ENCODE measurements at places on chromosomes 4 and X. TPM values are rescaled to one million over a fixed set of nuclear protein-coding genes. Genes with fewer than 3 reads are reported as not detected.

DNA sequence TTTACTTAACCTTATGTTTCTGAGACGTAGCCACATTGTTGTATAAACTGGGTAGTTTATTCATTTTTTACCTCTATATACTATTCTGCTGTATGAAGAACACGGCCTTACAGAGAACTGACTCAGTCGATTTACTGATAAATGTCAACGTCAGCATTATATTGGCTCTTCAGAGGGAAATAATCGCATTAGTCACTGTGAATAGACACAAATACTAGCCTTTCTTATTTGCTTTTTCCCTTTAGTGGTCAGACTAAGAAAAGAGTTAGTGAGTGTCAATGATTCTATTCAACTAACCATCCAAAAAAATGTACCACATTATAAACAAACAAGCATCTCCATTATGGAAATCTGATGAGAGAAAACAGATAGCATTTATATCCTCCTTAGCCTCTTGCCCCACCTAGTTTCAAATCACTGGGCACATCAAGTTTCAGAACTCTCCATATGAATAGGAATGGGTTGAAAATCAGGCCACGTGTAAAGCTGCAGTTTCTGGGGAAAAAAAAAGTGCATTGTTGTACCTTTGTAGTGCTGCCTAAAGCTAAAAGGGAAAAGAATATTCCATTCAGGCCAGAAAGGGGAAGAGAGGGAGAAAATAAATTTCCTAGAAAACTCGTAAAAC is 146.7 kb upstream of the VCX3A start:
- no peak overlapping the region for H3K27ac ChIP-seq
- no peaks in the 10 kb centered on the region for H3K27me3 ChIP-seq
- no peak overlapping the region for H3K4me3 ChIP-seq
- no peaks in the 10 kb centered on the region for H3K4me1 ChIP-seq
- H3K36me3 ChIP-seq = no peaks in the 10 kb centered on the region

DNA sequence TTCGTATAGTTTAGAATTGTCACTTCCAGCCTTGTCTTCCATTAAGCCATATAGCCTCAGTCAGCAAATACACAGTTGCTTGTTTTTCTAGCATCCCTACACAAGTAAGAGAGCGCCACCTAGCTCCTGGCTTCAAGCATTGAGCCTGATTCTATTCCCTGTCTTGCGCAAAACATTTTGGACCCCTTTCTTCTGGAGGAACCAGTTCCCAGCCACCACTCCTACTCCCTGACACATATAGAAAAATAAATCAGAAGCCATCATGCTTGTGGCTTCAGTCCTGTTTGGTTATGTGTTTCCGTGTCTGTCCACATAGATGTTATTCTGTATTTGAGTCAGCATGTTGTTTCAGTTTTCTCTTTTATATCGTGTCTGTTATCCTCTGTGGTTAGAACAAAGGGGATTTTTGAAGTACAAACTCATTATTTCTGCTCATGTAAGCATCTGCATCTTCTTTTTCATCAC is 59.9 kb downstream of the GK start:
- H3K36me3 ChIP-seq = no peaks in the 10 kb centered on the region
- H3K27me3 ChIP-seq = no peaks in the 10 kb centered on the region
- no peak overlapping the region for H3K27ac ChIP-seq

DNA sequence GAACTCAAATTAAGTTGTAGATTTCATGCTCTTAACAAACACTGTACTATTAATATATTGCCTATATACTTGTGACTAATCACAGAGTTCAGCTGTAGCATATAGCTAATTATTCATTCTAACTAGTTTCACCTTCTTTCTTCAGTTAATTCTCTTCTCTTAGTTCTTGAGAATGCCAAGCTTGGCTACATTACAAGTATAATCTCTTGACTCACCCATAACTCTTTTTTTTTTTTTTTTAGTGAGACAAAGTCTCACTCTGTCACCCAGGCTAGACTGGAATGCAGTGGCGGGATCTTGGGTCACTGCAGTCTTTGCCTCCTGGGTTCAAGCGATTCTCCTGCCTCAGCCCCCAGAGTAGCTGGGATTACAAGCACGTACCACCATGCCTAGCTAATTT is 5.4 kb downstream of the KLHL5 start:
- no peak for DNase-seq
- no peak overlapping the region for H3K4me3 ChIP-seq
- H3K36me3 ChIP-seq = no peaks in the 10 kb centered on the region
- H3K4me1 ChIP-seq = peaks cover 7% of the 10 kb centered on the region
- no peaks in the 10 kb centered on the region for H3K27me3 ChIP-seq
- H3K27ac ChIP-seq = no peak overlapping the region

The RHOXF1 gene
- total RNA-seq = not detected

Data from Calu3 (cell line).